ENCODE measurements at places on chromosomes 5 and 9. TPM values are rescaled to one million over a fixed set of nuclear protein-coding genes. Genes with fewer than 3 reads are reported as not detected.

The C9orf153 gene
- total RNA-seq = 0.69 TPM

The ZFR gene
- total RNA-seq = 78.6 TPM

The FOXD4 gene
- 0.50 TPM for total RNA-seq

The PDZD2 gene
- 2.4 TPM for total RNA-seq

- no peak overlapping the region for H3K4me3 ChIP-seq
- peaks cover 14% of the 10 kb centered on the region for H3K4me1 ChIP-seq
- DNase-seq = no peak
- H3K27me3 ChIP-seq = no peaks in the 10 kb centered on the region
- H3K27ac ChIP-seq = peak overlapping the region; percentile 70
Measured at GRCh38 chr9:8823131-8823895, 1023.7 kb upstream of the DMAC1 start.

The CDKN2B gene
- total RNA-seq = 1.2 TPM

DNA sequence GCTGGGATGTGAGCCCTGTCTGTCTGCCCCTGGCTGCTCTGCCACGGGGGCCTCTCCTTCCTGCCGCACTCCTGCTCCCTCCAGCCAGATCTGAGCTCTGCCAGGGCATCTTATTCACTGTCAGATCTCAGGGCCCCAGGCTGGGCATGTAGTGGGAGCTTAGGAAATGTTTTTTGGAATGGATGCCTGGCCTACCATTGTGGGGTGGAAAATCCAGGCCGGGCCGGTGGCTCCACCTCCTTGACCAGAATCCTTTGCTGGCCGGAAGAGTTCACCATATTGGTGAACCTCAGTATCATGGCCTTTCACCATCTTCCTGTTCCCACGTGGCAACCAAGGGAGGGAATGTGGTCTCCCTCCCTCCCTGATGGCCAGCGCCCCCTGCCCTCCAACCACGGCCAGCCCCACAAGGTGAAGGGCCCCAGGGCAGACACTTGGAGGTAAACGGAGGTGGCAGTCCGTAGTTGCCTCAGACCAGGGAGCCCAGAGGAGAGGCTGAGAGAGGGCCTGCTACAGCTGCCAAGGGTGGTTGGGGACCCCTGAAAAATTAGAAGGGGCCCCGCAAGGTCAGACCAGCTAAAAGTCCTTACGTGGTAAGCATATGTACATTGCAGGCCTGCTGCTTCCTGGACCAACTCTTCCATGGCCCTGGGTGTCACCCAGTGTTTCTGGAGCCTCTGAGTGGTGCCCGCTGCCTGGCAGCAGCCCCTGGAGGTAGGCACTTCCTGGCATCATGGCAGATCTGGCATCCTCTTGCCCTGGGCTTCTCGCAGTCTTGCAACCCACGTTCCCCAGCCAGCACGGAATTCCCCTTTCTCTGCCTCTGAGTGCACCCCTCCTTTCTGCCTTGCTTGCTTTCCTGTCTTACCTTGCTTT lies 153.3 kb downstream of the RGS3 start:
- no peaks in the 10 kb centered on the region for H3K36me3 ChIP-seq
- no peak overlapping the region for H3K27ac ChIP-seq
- H3K4me1 ChIP-seq = peaks cover 25% of the 10 kb centered on the region
- no peak overlapping the region for H3K4me3 ChIP-seq

DNA sequence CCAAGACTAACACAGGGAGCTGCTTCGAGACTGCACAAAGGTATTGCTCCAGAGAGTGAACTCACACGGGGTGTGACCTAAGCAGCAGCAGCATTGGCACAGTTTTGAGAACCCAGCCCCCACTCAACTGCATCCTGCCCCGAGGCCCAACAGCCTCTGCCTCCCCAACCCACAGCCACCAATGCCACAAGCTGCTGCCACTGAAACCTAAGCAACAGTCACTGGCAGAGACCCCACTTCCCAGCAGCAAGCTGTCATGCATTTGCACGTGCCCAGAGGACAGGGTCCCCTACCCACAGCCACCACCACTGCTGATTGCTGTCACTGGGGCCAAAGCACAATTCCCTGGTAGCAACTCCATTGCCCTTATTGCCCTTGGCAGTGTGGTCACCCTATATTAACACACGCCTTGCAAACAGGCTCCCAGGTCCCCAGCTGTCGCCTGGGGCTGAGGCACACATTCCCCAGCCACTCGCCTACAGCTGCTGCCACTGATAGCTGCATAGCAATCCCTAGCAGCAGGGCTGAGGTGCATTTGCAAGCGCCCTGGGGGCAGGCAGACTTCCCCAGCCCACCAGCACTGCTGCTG lies 141.0 kb downstream of the AGTPBP1 start:
- no peaks in the 10 kb centered on the region for H3K4me1 ChIP-seq
- no peak overlapping the region for H3K4me3 ChIP-seq
- H3K36me3 ChIP-seq = peaks cover 3% of the 10 kb centered on the region
- no peak for DNase-seq
- H3K27ac ChIP-seq = no peak overlapping the region

DNA sequence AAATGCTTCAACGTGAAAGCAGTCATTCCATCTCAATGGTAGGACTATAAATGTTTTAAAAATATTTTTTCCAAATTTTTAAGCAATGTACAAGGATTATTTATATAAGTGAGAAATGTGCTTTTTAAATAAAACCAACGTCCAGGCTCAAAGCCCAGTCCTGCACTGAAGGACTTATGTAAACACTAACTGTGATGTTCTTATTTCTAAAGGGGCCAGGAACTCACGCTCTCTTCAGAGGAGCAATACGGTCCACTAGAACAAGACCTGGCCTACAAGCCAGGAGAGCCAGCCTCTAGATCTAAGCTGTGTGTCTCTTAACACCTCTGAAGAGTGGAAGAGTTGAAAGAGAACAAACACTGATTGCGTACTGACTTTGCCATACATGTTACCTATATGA lies 12.1 kb downstream of the TTLL11 start:
- H3K4me1 ChIP-seq = no peaks in the 10 kb centered on the region
- no peak overlapping the region for H3K4me3 ChIP-seq
- peaks cover 1% of the 10 kb centered on the region for H3K36me3 ChIP-seq
- no peak overlapping the region for H3K27ac ChIP-seq
- DNase-seq = no peak

GRCh38 chr5:140707812-140708211 lies 7.6 kb downstream of the ZMAT2 start:
- no peak for DNase-seq
- H3K27me3 ChIP-seq = no peaks in the 10 kb centered on the region
- no peak overlapping the region for H3K27ac ChIP-seq
- peaks cover 22% of the 10 kb centered on the region for H3K36me3 ChIP-seq
- no peak overlapping the region for H3K4me3 ChIP-seq

The ST8SIA4 gene
- total RNA-seq = 5.5 TPM

The SV2C gene
- 0.27 TPM for total RNA-seq

DNA sequence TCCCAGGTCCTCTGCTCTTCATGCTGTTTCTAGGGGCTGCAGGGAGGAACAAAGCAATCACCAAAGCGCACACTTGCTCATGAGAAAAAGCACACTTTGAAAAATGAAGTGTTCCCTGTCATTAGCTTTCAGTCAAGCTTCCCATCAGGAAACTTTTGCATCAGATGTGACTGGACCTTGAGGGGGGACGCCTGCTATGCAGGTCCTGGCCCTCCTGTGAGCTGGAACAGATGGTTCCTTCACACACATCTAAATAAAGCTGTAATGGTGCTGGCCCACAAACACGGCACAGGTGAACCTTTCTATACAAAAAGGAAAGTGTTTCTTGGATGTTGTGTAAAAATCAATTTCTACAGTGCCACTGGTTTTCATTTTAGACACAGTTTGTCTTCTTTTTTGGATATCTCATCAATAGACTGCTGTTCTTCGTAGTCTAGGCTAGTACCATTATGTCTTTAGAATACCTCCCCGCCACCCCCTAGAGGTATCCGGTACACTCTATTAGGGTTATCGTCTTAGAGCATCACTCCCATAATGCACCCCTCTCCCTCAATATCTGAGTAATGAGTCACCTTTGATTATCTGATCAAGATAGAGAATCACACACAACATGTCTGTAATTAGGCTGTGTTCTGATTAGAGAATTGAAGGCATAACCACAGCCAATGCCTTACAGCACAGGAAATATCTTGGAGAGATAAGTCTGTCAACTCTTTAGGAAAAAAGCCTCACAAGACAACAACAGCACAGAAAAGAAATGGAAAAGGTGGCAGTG lies 266.3 kb downstream of the TLR4 start:
- H3K27me3 ChIP-seq = peaks cover 8% of the 10 kb centered on the region
- no peaks in the 10 kb centered on the region for H3K4me1 ChIP-seq

DNA sequence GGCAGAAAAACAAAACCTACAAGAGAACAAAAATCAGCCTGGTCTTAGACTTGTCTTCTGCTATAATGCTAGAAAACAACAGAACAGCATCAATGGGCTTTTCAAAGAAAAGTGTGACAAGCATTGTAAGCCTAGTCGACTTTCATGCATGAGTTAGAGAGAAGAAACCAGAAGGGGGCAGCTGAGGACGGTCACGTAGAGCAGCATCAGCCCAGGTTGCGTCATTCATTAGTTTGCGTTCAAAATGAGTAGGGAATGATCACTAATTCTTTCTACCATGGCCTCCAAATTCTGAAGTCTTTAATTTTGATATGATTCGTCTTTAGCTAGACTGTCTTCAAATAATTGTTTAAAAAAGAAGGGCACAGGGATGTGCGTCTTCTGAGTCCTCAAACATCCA lies 4.7 kb upstream of the ISCA1 start:
- H3K27me3 ChIP-seq = peaks cover 5% of the 10 kb centered on the region
- peaks cover 1% of the 10 kb centered on the region for H3K36me3 ChIP-seq
- peaks cover 5% of the 10 kb centered on the region for H3K4me1 ChIP-seq
- no peak for DNase-seq

GRCh38 chr9:78502566-78502965 lies 205.6 kb downstream of the PSAT1 start:
- H3K4me3 ChIP-seq = no peak overlapping the region
- DNase-seq = no peak
- H3K36me3 ChIP-seq = no peaks in the 10 kb centered on the region

The TAF11L2 gene
- total RNA-seq = not detected

DNA sequence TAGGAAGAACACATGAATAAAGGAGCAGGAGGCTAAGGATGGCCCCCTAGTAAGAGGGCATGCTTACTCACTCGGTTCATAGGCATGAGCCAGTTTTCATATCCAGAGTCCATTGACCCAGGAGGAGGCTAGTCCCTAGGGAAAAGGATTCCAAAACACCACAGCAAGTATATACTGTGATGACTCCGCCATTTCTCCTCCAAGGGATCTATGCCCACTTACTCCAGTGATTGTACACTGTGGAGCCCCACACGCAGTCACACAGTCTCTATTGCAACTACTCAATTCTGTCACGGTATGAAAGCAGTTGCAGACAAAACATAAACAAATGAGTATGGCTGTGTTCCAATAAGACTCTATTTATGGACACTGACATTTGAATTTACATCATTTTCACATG lies 117.7 kb upstream of the ALDH1B1 start:
- no peak overlapping the region for H3K4me3 ChIP-seq
- H3K4me1 ChIP-seq = no peaks in the 10 kb centered on the region
- no peaks in the 10 kb centered on the region for H3K36me3 ChIP-seq
- DNase-seq = no peak

- H3K27me3 ChIP-seq = peaks cover 4% of the 10 kb centered on the region
- H3K27ac ChIP-seq = peak overlapping the region; percentile 99
- peaks cover 27% of the 10 kb centered on the region for H3K4me1 ChIP-seq
- H3K4me3 ChIP-seq = peak overlapping the region; percentile 99
- H3K36me3 ChIP-seq = peaks cover 7% of the 10 kb centered on the region
Measured at GRCh38 chr9:21804331-21804730, 1.9 kb downstream of the MTAP start.

DNA sequence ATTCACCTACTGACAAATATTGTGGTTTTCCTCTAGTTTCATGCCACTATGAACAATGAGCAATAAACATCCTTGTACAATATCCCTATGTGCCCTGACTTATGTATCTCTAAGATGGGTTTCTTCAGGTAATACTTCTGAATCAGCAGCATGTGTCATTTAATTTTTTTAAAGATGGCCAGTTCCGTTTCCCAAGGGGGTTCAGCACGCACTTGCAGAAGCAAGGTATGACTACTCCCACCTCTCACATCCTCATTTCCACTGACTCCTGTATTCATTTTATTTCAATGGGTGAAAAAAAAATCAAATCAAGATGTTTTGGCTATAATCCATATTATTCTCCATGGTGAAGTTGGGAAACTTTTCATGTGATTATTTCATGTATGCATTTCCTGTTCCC lies 14.7 kb upstream of the ADAMTS19 start:
- no peaks in the 10 kb centered on the region for H3K4me1 ChIP-seq
- no peaks in the 10 kb centered on the region for H3K36me3 ChIP-seq
- H3K27me3 ChIP-seq = no peaks in the 10 kb centered on the region
- H3K4me3 ChIP-seq = no peak overlapping the region
- no peak overlapping the region for H3K27ac ChIP-seq

- H3K27me3 ChIP-seq = peaks cover 20% of the 10 kb centered on the region
- DNase-seq = no peak
- H3K4me3 ChIP-seq = no peak overlapping the region
Measured at GRCh38 chr5:153970496-153970895, 68.2 kb downstream of the FAM114A2 start.

The CD14 gene
- 0.36 TPM for total RNA-seq

GRCh38 chr5:129541648-129542251 lies 81.7 kb downstream of the ADAMTS19 start:
- no peaks in the 10 kb centered on the region for H3K4me1 ChIP-seq
- peaks cover 18% of the 10 kb centered on the region for H3K36me3 ChIP-seq
- no peaks in the 10 kb centered on the region for H3K27me3 ChIP-seq
- H3K27ac ChIP-seq = no peak overlapping the region
- DNase-seq = no peak

DNA sequence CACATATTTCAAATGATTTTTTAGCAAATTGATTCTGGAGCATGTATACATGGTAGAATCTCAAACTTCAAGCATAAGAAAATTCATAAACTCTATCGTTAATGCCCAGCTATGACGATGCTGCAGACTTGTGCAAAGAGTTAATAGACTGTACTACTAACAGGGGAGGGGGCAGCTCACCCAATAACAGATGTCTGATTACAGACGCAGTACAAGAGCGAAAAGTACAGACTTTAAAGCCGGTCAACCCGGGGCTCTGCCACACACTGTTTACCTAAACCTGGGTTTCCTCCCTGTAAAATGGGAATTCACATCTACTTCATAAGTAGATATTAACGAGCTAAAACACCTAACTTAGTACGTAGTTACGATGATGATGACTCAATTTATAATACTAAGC lies 651 bp downstream of the TRIM23 start:
- peak overlapping the region; percentile 98 for H3K27ac ChIP-seq
- H3K4me1 ChIP-seq = peaks cover 24% of the 10 kb centered on the region
- no peak for DNase-seq
- H3K36me3 ChIP-seq = peaks cover 2% of the 10 kb centered on the region
- no peaks in the 10 kb centered on the region for H3K27me3 ChIP-seq
- H3K4me3 ChIP-seq = peak overlapping the region; percentile 99

GRCh38 chr5:131536850-131537448 lies 98.1 kb downstream of the RAPGEF6 start:
- H3K27ac ChIP-seq = no peak overlapping the region
- no peak for DNase-seq
- H3K27me3 ChIP-seq = no peaks in the 10 kb centered on the region
- H3K4me3 ChIP-seq = no peak overlapping the region
